ENCODE measurements at places on chromosomes 5 and 9. TPM values are rescaled to one million over a fixed set of nuclear protein-coding genes. Genes with fewer than 3 reads are reported as not detected.
A peak's percentile ranks its signal among the peaks of the same experiment; 100 is the strongest.

The OBP2B gene
- total RNA-seq: not detected

The PTGS1 gene
- 98.8 TPM for total RNA-seq

The BAAT gene
- total RNA-seq: not detected

The PCDHB8 gene
- 1.6 TPM for total RNA-seq

The ZNF883 gene
- 2.9 TPM for total RNA-seq

The DDX4 gene
- 0.42 TPM for total RNA-seq

The SLCO6A1 gene
- not detected for total RNA-seq

The INSYN2B gene
- 0.26 TPM for total RNA-seq

The FABP6 gene
- total RNA-seq: 1.4 TPM

The CCL27 gene
- not detected for total RNA-seq

The C6 gene
- total RNA-seq: 1.1 TPM

The NDUFAF2 gene
- 23.8 TPM for total RNA-seq

The ST6GALNAC6 gene
- total RNA-seq: 17.7 TPM

The C5orf52 gene
- total RNA-seq: not detected

GRCh38 chr5:11000515-11001353 lies 239.7 kb upstream of the DAP start:
- DNase-seq: no peak

DNA sequence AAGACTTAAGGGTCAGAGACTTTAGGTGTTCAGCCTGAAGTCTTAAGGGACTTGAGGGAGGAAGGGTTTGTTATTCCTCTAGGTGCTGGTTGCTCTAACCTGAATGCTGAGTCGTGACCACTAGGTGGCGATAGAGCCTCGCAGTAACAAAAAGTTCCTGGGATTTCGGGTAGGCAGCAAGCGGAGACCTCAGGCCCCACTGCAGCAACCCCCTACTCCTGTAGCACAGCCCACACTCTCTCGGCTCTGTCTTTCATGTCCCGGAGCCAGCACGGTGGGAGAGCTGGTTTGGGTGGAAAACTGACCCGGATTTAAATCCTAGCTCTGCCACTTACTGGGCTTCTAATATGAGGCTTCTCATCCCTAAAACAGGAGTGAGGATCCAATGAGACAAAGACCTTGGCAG lies 100.3 kb upstream of the PANK3 start:
- peak; percentile 67 for DNase-seq

- no peak for DNase-seq
Measured at GRCh38 chr9:116992865-116993264, 305.8 kb downstream of the TRIM32 start.

GRCh38 chr5:81842795-81843398 lies 92.0 kb upstream of the SSBP2 start:
- no peak for DNase-seq

- DNase-seq: no peak
Measured at GRCh38 chr5:171386006-171386671, 1.5 kb upstream of the NPM1 start.

DNA sequence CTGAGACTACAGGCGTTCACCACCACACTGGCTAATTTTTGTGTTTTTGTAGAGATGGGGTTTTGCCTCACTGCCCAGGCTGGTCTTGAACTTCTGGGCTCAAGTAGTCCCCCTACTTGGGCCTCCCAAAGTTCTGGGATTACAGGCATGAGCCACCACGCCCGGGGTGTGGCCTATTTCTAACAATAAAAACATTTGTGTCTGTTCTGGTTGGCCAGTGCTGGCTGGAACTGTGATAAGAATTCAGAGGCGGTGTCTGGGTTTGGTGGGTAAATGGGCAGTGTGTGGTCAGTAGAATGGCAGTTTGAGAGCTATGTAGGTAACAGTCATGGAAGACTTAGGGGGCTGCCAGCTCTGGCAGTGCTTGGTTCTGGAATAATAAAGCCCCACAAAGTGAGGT lies 46.9 kb upstream of the SYNPO start:
- no peak for DNase-seq

GRCh38 chr5:133653760-133654049 lies 41.4 kb upstream of the FSTL4 start:
- no peak for DNase-seq

- no peak for DNase-seq
Measured at GRCh38 chr9:91678807-91679580, 255.4 kb upstream of the NFIL3 start.

GRCh38 chr9:70589571-70590314 lies 175.3 kb upstream of the KLF9 start:
- DNase-seq: no peak

DNA sequence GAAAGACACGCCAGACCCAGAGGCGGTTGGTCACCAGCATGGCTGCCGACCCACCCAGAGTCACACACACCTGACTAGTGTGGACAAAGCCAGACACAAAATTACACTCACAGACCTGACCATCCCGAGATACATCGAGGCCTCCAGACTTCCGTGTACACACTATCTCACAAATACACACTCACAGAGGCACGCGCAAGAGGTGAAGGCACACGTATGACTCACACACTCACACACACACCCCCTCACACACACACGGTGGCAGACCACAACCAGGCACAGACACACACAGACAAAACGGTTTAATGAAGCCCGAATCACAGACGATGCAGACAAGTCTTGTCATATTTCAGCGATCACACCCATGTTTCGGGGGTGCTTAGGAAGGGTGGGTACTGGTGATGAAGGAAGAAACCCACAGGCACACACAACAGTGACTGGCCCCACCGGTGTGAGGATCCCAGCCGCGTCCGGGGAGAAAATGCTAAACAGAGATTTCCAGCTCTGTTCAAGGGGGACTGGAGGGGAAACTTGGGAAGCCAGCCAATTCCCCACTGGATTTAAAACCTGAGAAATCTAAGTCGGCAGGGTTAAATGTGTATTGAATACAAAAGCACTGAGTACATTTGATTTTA lies 51.3 kb downstream of the CRB2 start:
- no peak for DNase-seq

DNA sequence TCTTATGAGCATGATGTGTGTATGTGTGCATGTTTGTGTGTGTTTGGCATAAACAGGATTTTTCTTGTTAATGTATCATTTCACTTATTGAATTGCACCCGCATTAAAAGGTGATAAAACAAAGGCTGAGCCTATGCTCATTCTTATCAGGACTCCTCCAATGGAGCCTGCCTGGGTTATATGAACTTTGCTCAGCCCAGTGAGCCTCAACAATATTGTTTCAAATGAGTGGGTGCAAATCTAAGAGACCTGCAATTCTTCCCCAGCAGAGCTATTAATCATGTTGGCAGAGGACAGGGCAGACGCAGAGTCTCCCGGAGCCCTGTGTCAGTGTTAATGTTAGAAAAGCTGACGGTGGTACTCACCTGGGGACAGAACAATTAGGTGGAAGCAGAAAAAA lies 71.6 kb downstream of the SH3RF2 start:
- DNase-seq: no peak

- DNase-seq: no peak
Measured at GRCh38 chr9:21831841-21832509, 29.5 kb downstream of the MTAP start.

DNA sequence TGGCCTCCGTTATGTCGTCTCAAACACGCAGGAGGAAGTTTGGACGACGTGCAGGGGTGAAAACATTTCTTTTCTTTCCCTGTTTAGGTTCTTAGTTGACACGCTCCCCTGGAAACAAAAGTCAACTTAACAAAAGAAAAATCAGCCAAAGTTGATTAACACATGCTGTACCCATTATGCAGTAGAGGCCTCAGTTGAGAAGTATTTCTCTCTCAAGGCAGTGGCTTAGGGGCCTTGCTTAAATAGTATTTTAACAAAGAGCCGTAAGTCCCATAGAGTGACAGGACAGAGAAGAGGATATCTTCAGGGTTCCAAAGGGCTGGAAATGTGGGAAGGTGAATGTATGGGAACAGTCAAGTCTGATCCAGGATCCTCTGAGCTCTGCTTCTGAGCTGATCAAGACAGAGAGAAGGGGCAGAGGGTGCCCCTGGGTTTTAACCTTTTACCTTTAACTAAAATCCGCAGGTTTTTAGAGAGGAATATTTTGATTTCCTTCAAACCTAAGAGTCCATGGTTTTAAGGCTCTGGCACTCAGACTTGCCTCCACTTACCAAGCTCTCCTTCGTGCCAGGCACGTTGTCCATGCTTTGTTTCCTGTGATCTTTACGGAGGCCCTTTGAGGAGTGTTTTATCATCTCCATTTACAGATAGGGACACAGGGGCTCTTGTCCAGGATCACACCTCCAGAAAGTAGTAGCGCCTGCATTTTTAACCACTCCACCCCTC lies 629 bp upstream of the CD74 start:
- no peak for DNase-seq

DNA sequence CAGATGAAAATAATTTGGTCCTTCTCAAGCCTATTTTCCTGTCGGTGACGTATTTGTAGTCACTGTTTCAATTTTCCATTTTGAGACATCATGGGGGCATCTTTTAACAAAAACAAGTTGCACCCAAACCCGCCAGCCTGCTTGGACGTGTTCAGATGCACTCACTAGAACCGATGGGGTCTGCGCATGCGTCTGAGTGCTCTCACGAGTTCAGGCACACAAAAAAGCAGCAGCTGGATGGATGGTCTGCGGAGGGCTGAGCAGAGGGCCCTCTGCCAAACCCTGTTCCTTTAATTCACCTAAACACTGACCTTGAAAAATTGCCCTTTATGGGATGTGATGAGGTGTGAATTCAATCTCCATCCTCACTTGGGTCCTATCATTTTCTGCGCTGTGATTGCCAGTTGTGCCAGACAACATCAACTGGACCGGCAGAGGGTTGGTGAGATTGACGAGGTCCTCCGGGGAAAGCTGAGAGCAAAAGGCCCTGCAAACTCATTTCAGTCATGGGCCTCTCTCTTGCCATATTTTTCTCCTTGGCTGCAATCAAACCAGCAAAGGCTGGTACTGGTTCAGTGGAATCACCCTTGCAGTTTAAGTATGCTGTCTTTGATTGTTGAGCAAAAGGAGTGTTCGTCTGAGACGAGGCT lies 251.9 kb downstream of the NFIB start:
- no peak for DNase-seq

GRCh38 chr5:7857926-7858632 lies 7.1 kb upstream of the CFAP90 start:
- no peak for DNase-seq

- no peak for DNase-seq
Measured at GRCh38 chr5:161299053-161299452, 247.5 kb downstream of the GABRB2 start.

GRCh38 chr5:72559866-72560766 lies 52.9 kb upstream of the ZNF366 start:
- DNase-seq: no peak

DNA sequence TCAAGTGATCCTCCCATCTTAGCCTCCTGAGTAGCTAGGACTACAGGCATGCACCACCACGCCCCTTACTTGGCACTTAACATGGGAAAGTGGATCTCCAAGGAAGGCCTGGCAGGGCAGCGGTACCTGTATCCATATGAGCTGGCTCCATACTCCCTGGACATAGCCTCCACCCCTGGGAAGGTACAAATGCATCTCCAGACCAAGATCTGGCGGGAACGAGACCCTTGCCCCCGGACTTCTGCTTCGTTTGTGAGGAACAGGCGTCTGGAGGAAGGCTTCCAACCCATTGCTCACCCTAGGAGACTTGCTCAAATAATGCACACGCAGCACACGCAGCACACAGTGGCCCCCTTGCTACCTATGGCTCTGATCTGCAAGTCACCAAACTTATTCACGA lies 55.2 kb downstream of the CRB2 start:
- DNase-seq: no peak

- no peak for DNase-seq
Measured at GRCh38 chr9:8895106-8895860, 1095.7 kb upstream of the DMAC1 start.

- DNase-seq: no peak
Measured at GRCh38 chr9:114311571-114312512, 11.1 kb upstream of the ORM1 start.

GRCh38 chr5:55176176-55176818 lies 3.3 kb upstream of the CDC20B start:
- no peak for DNase-seq

DNA sequence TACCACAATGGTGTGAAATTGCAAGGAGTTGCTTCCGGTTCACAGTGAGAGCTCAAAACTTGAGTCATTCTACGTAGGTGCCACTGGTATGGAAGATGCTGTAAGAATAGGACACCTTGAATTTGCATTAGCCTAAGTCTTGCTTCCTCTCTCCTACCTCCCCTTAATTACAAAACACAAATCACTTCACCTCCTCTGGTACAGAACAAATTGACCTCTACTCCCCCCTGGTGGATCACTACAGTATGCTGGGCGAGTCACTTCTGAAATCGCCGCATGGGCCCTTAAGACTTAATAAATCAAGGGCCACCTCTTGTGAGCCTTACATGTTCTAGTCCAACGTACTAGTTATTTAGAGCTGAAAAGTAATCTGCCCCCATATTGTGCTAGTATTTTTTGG lies 145.3 kb upstream of the SMARCA2 start:
- no peak for DNase-seq

DNA sequence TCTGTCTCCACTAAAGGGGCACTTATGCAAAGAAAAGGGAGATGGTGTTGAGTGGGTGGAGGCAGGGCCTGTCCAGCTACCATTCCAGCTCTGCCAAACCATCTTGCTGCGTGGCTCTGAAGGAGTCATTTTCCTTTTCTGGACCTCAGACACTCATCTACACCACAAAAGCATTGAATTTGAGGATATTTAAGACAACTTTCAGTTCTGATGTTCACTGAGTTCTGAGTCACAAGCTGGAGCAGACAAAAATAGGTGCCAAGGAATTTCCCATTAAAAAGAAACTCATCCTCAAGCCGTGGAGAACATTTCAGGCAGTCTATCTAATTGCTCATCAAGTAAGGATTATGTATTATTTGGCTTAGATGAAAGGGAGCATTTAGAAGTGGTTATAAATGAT lies 195.0 kb upstream of the TBC1D2 start:
- no peak for DNase-seq

All from urinary bladder (tissue), 4 donors.